Pulmonary artery endothelial cell (primary cell): ENCODE measurements at places on chromosomes 4 and X. TPM values are rescaled to one million over a fixed set of nuclear protein-coding genes. Genes with fewer than 3 reads are reported as not detected.

The TSC22D3 gene
- 25.9 and 52.8 TPM in 2 replicates for total RNA-seq

The G6PD gene
- total RNA-seq: 67.9 and 73.6 TPM in 2 replicates

The SSX1 gene
- not detected in 2 replicates for total RNA-seq

The ZCCHC12 gene
- total RNA-seq: 0.07 TPM in 1 of 2 replicates, not detected in the other

The MAP7D2 gene
- total RNA-seq: 0.04 and 0.07 TPM in 2 replicates

The RRH gene
- 0.07 TPM in 1 of 2 replicates, not detected in the other for total RNA-seq

The SPANXD gene
- total RNA-seq: not detected in 2 replicates

The GPR78 gene
- total RNA-seq: not detected in 2 replicates

The SMIM10L2A gene
- total RNA-seq: 0.28 and 0.40 TPM in 2 replicates

The NXF2 gene
- not detected in 2 replicates for total RNA-seq

The XG gene
- total RNA-seq: 0.60 and 1.5 TPM in 2 replicates

The CXCR3 gene
- not detected in 2 replicates for total RNA-seq

The SHROOM3 gene
- 3.3 and 8.1 TPM in 2 replicates for total RNA-seq

The AMOT gene
- total RNA-seq: 1.9 and 4.8 TPM in 2 replicates

The MAGEB16 gene
- not detected in 2 replicates for total RNA-seq

The H2BW1 gene
- total RNA-seq: not detected in 2 replicates

The MMRN1 gene
- 1,455 and 1,534 TPM in 2 replicates for total RNA-seq

The COX7B2 gene
- not detected in 2 replicates for total RNA-seq

The TMPRSS11F gene
- total RNA-seq: not detected in 2 replicates

The COL4A5 gene
- 15.3 and 18.9 TPM in 2 replicates for total RNA-seq

The ESX1 gene
- not detected in 2 replicates for total RNA-seq

The HPGD gene
- total RNA-seq: not detected in 2 replicates

The KLHL4 gene
- total RNA-seq: 33.9 and 34.6 TPM in 2 replicates

The FRMPD3 gene
- not detected in 2 replicates for total RNA-seq

The PROM1 gene
- 0.07 TPM in 1 of 2 replicates, not detected in the other for total RNA-seq

The ERAS gene
- total RNA-seq: not detected in 2 replicates

The CD40LG gene
- total RNA-seq: not detected in 2 replicates

The FRG2 gene
- total RNA-seq: not detected in 2 replicates

The CENPI gene
- total RNA-seq: 25.2 and 44.7 TPM in 2 replicates

The NDST4 gene
- not detected in 2 replicates for total RNA-seq

The NLRP2B gene
- 0.07 TPM in 1 of 2 replicates, not detected in the other for total RNA-seq
